ENCODE measurements at places on chromosomes 13 and 19.

DNA sequence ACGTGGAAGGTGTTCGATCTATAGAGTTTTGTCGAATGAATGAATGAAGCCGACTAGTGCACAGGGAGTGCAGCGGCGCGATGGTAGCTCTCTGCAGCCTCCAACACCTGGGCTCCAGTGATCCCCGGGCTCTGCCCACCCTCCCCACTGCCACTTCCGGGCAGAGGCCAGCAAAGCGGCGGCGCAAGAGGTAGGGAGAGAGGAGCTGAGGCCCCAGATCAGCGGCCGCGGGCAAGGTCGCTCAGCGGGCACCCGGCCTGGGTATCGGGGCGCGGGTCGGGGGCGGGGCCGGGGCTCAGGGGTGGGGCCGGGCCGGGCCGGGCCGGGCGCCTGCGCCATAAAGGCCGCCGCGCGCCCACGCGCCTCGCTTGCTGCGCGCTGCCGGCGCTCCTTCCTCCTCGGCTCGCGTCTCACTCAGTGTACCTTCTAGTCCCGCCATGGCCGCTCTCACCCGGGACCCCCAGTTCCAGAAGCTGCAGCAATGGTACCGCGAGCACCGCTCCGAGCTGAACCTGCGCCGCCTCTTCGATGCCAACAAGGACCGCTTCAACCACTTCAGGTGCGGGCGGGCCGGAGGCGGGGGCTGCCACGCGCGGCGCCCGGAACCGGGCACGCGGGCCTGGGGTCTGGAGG, at the start of gene GPI:
TSS of gene GPI (plus strand) at position 367 of the 633 bp plus-strand sequence. CDS start at position 438, 71 bp downstream.
- peak; percentile 62 for DNase-seq

DNA sequence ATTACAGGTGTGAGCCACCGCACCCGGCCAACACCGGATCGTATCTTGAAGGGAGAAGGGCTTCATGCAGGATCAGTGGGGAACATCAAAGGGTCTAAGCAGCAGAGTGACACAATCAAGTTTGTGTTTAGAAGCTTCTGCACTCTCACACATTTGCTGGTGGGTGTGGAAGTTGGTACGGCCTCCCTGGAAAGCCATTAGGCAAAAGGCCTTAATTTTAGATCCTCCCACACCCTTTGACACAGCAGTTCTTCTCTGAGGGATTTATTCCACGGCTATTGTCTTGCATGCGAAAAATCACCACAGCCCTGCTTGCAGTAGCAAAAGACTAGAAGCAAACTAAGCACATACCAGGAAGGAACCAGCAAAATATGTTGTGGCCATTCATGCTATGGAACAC, 18.3 kb upstream of the SLC1A5 start:
- no peak for DNase-seq

DNA sequence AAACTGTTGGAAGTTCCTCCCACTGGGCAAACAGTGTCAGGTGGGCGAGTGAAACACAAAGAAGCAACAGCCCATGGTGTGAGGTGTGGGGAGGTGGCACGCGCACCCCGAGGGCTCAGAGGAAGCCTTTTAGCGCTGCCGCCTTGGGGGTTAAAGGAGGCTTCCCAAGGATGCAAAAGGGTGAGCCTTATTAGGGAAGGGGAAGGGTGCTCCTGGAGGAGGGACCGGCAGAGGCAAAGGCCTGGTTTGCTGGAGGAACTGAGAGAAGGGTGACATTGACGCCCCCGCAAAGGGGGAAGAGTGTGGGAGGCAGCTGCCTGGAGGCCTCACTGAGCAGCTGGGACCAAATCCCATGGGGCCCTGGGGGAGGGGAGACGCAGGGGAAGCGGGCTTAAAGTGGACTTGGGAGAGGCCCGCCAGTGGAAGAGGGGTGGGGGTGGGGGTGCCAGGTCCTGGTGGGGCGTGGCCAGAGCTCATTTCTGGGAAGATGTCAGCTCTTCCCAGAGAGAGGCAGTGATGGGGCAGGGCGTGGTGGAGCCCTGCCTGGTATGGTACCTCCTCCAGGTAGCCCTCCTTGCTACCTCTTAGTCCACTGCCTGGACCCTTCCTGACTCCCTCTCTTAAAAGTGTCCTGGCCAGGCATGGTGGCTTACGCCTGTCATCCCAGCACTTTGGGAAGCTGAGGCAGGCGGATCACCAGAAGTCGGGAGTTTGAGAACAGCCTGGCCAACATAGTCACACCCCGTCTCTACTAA, 12.0 kb upstream of the FCHO1 start:
- no peak for DNase-seq

DNA sequence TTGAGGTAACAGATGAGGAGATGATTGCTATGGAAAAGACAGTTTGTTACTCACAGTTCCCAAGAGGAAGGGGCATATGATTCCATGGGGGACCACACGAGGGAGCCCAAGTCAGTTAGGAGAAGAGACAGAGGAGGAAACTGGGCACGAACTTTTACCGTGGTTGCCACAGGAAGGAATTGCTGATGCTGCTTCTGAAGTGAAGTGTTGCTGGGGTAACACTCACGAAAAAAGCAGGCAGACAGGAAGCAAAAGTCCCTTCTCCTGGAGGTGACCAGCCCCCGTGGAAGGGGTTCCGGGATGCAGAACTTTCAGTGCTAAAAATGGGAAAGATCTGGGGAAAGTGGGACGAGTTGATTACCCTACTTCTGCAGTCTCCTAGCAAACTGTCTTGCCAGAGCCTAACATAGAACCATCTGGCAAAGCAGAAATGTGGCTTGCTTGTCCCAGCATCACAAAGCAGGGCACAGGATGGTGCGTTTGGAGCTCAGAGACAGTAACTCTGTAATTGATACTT, 35.4 kb upstream of the MAP3K10 start:
- no peak for DNase-seq

DNA sequence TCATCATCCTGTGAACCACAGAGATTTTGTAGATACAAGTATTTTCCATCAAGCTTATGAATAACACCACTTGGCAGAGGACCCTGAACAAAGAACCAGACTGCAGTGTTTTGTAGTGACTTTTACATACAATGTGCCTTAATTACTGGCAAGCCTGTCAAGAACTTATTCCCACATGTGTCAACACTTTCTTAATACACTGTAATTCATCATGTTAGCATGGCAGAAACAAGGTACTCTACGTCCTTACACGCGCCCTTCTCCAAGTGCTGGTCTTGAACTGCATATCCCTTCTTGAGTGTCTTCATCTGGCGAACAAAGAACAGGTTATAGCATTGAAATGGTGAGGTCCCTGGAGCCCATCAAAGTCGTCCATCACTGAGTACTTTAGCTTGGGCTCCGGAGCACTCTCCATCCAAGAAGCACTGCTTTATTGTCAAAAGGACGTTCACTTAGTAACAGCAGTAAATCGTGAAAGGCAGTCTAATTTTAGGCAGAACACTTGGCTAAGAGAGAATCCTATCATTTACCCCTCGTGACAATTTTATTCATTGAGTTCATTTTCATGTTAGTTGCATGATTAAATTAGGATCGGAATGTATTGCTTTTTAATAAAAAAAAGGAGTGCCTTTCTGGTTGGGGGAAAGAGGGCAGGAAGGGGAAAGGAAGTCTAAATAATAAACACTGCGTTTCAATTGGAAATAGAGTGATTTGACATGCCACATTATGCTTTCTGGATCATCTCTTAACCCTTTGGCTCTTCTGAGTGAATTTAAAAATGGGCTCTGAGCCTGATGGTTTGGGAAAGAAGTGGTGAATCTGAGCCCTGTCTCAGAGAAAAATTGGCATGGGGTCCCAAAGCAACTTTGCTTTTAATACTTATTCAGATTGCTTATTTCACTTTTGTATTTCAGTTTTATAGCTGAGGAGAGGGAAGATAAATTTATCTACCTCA, 376.1 kb downstream of the DLEU7 start:
- DNase-seq: no peak

- DNase-seq: no peak
These were observed 158.4 kb downstream of the MYO16 start for GRCh38 chr13:108787700-108788414.

- no peak for DNase-seq
These were observed 15.0 kb downstream of the DAZAP1 start for GRCh38 chr19:1422360-1422759.

DNA sequence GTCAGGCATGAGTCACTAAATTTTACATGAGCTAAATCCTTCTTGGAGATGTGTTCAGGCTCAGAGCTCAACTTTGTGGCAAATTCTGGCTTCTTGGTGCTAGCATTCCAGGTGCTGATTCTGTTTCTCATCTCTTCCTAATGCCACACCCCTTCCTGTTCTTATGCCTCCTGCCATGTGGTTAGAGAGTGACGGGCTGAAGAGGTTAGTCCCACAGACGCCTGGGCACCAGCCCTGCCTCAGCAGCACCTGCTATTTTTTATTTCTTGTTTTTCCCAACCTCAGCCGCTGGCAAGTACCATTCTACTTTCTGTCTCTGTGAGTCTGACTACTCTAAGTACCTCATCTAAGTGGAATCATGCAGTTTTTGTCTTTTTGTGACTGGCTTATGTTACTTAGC, 329.5 kb downstream of the KCNRG start:
- DNase-seq: no peak

GRCh38 chr13:110541526-110541920, 20.0 kb downstream of the RAB20 start:
- DNase-seq: no peak

GRCh38 chr19:30674656-30675055, 302.5 kb downstream of the ZNF536 start:
- DNase-seq: no peak

- no peak for DNase-seq
These were observed 38.8 kb downstream of the SUCLA2 start for GRCh38 chr13:47962237-47962636.

DNA sequence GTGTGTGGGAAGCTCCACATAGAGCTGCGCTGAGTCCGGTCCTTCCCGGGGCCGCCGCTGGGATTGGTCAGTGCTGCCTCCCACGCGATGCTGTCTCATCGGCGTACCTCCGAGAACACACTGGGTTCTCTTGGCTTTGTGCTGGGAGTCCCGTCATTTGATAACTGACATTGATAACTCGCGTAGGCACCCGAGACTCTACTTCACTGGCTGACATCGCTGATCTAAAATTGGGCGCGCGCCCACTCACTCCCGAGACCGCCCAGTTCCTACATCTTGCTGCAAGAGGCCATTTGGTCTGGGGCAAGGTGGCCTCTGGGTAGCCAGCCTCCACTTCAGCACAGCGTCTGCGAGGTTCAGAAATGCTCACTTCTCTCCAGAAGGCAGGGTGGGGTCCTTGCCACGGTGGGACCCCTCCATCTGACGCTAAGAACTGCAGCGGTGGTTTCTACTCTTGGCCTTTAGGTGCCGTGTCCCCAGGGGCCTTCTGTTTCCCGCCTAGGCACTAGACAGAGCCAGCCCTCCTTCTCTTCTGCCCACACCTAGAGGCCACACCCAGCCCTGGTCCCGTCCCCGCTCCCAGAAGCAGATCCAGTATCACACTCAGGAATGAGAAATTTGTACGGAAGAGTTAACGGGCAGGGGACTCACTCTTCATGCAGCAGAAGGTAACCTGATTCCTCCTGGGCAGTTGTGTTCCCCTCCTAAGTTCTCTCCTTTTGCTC, 40.7 kb upstream of the ATP11A start:
- no peak for DNase-seq

- no peak for DNase-seq
These were observed 1328.2 kb downstream of the OLFM4 start for GRCh38 chr13:54356849-54357248.

- DNase-seq: no peak
These were observed 7.9 kb upstream of the LINGO3 start for GRCh38 chr19:2315818-2316353.

- no peak for DNase-seq
These were observed 32.5 kb upstream of the NDFIP2 start for GRCh38 chr13:79448413-79448812.

- DNase-seq: no peak
These were observed 3.2 kb downstream of the CCDC106 start for GRCh38 chr19:55651236-55651635.

GRCh38 chr19:57803265-57803593, 11.5 kb downstream of the ZNF552 start:
- no peak for DNase-seq

DNA sequence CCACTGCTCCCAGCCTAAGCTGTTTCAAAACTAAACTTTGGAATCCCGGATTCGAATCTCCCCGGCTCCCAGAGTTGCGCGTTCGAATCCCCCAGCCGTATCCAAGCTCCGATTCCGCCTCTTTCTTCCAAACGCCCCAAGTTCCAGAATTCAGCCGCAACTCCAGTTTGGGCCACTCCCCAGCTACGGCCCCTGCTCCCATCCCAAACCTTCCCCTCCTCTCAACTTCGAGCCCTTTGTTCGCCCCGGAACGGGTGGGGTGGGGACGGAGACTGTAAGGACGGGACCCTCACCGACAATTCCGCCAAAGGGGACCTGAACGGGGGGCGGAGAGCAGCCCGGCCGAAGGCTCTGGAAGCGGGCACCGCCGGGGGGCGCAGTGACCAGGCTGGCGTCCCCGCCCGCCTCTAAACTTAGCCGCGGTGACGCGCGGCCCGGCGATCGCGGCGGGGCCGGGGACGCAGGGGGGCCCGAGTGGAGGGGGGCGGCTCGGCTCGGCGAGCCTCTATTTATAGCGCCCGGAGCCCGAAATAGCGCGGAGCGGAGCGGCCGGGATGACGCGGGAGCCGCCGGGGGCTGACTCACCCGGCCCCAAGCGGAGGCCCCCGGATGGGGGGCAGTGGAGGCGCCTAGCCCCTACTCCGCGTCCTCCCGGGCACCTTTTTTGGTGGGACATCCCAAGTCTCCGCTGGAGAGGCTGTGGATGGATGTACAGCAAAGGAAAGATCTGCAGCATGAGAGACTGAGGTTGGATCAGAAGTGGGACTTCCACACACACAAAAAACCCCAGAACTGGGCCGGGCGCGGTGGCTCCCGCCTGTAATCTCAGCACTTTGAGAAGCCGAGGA, 4.9 kb upstream of the ERCC1 start:
- DNase-seq: no peak

DNA sequence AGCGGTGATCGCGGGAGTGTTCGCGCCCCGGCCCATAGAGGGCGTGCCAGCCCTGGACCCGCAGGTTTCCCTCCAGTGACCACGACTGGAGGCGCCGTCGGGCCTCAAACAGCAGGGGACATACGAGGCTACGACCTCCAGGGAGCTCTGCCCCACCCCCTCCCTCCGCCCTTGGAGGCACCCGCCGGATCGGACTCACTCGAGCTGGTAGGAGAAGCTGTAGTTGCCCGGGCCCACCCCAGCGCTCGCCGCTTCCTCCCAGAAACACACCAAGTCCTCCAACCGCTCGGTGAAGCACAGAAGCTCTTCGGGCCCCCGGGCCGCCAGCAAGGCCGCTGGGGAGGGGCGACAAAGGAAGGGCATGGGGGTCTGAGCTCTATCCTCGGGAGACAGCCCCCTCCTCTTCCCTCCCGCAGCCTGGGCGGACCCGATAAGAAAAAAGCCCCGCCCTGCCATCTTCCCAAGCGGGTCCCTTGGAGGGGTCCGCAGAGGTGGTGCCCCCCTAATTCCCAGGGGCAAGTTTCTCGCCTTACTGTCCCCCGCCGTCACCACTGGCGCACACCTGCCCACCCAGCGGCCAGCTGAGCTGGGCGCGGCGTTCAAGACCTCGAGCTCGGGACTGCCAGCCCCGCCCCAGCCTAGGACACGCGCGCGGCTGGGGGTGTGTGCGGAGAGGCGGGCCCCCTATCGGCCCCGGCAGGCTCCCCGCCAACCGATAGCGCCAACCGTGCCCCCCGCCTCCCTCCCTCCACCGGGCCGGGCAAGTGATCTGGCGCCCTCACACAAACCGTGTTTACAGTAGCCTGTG, 1.0 kb downstream of the EPOR start:
- DNase-seq: no peak

- DNase-seq: no peak
These were observed 104.7 kb upstream of the CLDN10 start for GRCh38 chr13:95447814-95448213.

All from CD4-positive, alpha-beta T cell treated with Interleukin-6 at 100 ng/mL for 8 hours (primary cell).